ENCODE measurements at places on chromosomes 16 and 17.

GRCh38 chr17:49612726-49613125 lies 37.1 kb downstream of the NXPH3 start:
- DNase-seq = no peak

- no peak for DNase-seq
These were observed 17.9 kb downstream of the NME2 start for GRCh38 chr17:51184124-51184523.

DNA sequence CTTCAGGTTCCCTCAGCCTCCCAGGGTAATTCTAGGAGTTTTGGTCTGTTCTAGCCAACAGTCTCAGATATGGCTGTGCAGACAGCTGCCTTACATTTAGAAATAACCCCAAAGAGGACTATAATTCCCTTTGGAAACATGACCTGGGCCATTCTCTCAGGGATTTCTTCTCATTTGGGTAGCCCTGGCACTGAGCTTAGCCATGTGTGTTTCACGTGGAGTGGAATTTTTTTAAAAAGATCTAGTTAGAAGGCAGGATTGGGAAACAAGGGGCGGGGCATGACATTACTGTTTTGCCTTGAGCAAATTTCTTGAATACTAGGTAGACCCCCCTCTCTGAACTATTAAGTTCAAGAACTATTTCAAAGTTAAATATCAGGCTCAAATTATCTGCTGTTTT lies 29.6 kb upstream of the MRC2 start:
- DNase-seq = no peak

- no peak for DNase-seq
These were observed 1.1 kb upstream of the NHLRC4 start for GRCh38 chr16:565419-566330.
